ENCODE measurements at places on chromosomes 7 and 10.

- DNase-seq = no peak
Observed at GRCh38 chr7:355568-355967, 65.6 kb downstream of the FOXL3 start.

DNA sequence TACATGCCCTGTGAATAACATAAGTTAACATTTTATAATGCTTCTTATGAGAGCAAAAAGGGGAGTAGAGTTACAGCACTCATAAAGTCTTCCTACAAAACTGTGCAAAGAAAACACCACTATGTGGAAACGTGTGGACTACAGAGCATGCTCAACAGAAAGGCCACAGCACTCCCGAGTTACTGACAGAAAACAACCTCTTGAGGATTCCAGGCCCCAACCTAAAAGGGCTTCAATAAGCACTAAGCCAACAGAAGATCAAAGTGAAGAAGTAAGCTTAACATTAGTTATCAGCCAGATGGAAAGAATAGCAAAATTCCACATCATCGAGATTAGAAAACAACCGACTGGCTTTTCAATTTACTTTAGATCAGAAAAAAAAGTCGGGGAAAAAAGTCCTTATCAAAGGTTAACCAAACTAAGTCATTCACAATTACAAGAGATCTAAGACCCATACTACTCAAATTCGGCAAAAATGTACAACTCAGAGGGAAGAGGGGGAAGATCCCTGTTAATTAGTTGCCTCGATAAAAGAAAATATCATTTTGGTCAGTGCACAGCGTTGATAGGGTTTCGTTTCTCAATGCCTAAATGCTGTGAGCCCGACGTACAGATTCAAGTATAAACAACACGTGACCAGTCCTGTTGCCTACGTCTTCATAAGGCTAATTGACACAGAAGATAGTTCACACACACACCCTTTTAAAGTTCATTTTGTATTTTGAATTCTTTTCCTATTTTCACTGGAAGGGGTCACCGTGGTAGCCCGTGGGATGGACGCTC is 1.4 kb downstream of the KBTBD2 start:
- peak; percentile 4 for DNase-seq

- no peak for DNase-seq
Observed at GRCh38 chr7:92737706-92738105, 98.7 kb downstream of the CDK6 start.

DNA sequence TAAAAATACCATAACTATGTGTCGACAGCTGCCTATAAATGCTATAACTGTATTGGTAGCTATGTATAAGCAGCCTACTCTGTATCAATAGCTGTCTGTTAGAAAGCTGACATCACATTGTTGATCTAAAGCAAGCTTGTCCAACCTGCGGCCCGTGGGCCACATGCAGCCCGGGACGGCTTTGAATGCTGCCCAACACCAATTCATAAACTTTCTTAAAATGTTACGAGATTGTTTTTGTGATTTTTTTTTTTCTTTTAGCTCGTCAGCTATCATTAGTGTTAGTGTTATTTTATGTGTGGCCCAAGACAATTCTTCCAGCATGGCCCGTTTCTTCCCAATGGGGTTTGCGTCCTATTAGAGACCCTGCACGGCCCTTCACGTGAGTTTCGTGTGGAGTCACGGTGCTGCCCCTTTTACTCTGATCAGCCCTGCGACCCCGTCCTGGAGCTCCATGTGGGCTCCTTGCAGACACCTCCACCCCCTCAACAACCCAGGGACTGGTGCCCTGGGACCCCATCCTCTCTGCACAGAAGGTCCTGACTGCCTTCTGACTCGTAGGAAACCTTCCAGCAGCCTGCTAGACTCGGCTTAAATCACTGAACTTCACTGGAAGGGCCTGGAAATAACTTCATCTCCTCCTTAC is 4.5 kb upstream of the PRKAR1B start:
- DNase-seq = no peak

- DNase-seq = no peak
Observed at GRCh38 chr7:2837496-2837895, 6.6 kb downstream of the GNA12 start.

- DNase-seq = no peak
Observed at GRCh38 chr7:94041529-94041928, 37.4 kb upstream of the BET1 start.

DNA sequence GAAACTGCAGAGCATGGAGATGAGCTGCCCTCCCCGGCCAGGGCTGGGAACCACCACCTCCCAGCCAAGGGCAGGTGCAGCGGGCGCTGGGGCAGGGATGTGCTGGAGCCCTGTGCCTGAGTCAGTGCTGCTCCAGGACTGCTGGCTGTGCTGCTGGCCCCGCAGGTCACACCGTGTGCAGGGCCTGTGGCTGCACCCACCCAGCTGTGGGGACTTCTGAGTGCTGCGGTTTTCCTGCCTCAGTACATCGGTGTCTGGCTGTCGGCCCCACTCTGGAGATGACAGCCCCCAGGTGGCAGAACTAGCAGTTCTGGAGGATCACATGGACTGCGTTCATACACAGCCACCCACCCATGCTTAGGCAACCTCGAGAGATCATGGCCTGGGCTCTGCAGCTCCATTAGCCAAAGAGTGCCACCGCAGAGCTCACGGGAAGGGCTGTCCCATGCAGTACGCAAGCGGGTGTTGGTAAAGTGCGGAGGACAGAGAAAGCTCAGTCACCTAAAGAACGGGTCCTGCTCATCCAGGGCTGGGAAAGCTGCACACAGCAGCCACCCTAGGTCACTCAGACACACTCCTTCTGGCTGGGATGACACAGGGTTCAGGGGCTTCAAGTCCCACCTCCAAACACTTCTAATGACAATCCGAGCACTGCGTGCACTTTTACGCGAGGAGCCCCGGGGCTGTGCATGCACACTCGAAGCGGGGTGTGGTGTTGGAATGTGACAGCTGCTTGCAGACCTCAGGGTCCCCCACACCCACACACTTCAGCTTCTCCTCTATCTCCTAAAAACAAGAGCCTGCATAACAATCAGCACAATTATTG is 198.1 kb upstream of the PPP2R2D start:
- no peak for DNase-seq

DNA sequence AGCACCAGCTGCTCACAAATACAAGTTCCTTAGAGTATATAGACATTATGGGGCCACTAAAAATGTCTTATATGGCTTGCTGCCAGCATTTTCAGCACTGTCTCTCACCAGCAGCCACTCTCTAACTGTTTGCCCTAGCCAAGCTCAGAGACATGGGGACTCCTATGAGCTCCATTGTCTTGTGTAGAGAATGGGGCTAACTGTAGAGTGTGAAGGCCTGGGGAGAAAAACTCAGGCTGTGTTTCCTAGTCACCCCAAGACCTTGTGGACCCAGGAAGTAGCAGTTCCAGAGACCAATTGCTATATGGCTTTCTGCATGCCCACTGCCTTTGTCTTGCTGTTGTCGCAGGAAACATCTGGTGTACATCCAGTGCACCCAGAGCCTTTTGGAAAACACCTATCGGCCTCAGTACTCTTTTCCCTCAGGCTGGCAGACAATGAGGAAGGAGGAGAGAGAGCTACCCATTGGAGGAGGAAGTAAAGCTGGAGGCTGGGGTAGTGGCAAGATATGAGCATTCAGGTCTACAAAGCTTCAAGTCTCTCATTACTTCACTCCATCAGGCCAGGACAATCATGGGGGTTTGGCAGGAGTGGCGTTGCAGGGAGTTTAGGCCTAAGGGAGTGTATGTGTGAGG is 28.4 kb downstream of the ENTPD1 start:
- DNase-seq = no peak

DNA sequence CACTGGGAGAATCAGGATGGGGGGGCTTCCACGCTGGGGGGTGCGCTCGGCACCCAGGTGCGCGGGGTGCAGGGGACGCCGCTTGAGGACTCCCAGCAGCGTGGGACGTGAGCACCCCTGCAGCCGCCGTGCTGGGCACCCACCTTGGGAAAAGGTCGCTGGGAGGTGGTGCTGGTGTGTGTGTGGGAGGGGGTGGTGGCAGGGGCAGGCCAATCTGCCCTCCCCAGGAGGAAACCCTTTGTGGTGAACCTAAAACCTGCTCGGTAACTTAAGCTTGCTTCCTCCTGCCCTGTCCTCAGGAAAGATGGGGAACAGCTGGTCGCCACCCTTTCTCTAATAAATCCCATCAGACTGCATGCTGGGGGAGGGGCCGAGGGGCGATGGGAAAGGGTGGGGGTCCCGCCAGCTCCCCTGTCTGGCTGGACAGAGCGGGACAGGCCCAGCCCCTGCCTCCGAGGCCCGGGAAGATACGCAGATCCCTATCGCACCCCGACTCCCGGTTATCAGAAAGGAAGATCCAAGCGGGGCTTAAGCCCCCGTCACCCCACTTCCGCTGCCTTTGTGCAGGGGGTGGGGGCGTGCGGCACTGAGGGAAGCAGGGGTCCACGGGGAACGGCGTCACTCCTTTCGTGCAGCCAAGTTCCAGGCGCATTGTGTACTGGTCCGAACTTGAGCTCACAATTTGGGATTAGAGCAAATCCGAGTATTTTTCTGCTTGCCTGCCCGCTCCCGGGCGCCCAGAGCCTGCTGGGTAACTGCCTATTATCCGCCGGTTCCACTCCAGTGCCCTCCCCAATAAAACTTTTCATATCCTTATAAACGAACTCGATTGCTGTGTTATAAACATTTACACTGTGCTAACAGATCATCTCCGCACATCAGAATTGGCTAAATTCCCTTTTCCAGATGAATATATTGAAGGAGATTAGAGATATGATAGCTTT is 64.6 kb downstream of the UNCX start:
- no peak for DNase-seq

DNA sequence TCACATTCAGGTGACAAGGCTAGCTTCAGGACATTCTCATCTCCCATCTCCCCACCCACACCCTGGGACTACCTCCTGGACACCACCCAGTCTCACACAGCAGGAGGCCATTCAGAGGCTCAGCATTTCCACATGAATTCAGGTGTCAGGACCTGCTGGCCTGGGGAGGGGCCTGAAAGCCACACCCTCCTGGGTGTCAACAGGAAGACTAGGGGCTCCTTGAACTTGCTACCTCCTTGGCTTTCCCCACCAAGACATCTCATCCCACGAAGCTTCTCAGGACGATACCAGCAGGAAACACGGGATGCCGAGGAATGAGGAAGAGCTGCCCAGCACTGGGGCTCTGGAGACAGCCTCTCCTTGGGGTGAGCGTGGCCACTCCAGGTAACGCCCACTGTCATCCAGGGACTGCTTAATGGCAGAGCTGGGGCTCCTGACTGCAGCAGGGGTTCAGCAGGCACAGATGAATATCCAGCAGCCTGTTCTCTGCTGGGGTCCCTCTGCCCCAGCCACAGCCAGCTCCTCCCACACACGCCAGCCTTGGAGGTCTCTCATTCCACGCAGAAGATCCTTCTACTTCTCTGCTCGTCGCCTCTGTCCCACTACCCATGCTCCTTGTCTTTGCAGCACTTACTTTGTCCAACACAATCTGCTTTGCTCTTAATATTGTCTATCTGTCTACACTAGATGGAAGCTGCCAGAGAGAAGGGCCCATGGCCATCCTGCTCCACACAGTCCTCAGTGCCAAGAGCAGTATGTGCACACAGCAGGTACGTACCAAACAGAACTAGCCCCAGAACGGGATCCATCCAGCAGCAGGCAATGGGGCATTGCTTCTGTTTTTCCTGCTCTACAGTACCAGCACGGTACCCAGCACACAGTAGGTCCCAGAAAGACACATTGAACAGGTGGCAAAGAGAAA is 88.7 kb downstream of the FAM53B start:
- DNase-seq = no peak

- DNase-seq = no peak
Observed at GRCh38 chr7:77524731-77525130, 12.4 kb upstream of the PTPN12 start.

GRCh38 chr7:35823440-35823839 is 22.6 kb downstream of the SEPTIN7 start:
- DNase-seq = no peak

DNA sequence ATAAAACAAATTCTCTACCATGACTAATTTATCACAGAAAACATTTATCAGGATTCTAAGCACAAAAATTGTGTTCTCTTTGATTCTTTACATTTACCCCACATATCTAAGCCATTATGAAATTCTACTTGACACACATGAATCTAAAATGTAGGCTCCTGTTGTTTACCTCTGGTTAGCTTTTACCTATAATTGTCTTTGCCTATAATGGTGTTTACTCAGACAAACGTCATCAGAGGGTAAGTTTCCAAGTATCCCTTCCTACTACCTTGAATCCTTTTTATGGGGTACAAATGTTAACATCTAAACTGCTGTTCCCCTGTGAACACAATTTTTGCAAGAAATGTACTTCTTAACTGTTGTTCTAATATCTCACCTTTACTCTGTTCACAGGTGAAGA is 63.5 kb downstream of the MINDY3 start:
- DNase-seq = no peak

DNA sequence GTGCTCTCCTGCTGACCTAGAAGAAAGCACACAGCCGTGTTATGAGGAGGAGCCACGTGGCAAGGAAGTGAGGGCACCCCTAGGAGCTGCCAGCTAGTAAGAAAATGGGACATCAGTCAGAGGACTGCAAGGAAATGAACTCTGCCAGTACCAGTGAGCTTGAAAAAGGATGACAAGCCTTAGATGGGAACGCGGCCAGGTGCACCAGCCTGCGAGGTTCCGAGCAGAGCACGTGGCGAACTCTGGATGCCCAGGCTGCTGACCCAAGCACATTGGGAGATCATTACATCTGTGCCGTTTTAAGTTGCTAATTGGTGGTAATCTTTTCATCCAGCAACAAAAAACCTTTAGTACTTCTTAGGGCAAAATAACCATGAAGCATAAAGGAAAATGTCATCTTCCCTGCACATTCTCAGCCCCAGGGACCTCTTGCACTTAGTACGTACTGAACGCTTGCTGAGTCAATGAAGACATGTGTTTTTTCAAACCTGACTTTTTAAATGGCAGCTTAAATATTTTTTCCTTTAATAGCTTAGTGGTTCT is 69.4 kb downstream of the AMZ1 start:
- no peak for DNase-seq

All from NCI-H187 treated with DMSO at 0.1 percent for 48 hours (cell line).